ENCODE measurements at places on chromosomes 7 and 10.

DNA sequence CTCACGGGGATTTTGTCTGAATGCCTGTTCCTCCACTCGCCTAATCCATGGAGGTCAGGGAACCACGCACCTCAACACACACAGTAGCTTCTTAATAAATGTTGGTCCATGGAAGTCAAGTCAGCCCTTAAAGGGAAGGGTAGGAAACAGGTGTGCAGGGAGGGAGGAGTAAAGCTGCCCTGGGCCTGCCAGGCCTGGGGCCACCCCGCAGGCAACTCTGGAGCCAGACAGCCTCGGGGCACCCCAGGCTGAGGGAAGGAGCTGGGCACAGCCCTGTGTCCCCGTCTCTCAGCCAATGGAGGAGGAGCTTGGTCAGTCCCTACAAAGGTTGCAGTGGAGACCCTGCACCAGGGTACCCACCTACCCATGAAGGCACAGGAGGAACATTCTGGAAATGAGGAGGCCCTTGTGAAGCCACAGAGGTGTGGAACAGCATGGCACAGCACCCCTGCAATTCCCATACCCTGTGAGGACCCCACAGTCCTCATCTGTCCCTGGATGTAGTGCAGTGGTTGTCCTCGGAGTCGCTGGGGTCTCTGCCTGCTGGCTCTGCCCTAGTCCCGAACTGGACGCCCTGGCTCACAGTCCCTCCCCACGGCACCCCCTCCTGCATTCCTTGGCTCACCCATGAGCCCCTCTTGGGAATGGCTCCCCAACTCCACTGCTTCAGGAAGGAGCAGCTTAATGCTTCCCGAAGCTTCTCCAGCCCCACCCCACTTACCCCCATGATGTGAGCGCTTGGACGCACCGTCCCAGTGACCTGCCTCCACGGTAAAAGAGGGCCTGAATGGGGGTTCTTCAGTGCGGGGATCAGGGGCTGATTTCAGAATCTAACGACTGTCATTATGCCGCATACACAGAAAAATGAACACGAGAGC is 79.2 kb upstream of the INSIG1 start:
- DNase-seq, result no peak

DNA sequence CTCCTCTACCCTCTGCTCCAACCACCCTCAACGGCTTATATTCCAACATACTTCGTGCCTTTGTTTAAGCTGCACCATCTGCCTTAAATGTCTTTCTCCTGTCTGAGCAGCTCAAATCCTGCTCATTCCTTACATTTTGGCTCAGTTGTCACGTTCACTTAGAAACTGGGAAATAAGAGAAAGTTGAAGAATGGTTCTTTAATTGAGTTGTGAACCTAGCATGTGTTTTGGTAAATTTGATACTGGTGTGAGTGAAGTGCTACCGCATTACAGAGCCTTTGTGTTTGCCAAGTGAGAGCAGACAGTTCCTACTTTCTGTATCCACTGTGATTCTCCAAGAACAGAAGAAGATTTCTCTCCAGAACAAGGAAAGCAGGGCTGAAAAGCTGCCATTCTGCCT is 54.3 kb downstream of the EPDR1 start:
- no peak for DNase-seq

- DNase-seq, result no peak
These were observed 54.1 kb downstream of the PLPP4 start for GRCh38 chr10:120511165-120511564.

GRCh38 chr10:128018691-128019090 is 107.5 kb downstream of the MKI67 start:
- no peak for DNase-seq

DNA sequence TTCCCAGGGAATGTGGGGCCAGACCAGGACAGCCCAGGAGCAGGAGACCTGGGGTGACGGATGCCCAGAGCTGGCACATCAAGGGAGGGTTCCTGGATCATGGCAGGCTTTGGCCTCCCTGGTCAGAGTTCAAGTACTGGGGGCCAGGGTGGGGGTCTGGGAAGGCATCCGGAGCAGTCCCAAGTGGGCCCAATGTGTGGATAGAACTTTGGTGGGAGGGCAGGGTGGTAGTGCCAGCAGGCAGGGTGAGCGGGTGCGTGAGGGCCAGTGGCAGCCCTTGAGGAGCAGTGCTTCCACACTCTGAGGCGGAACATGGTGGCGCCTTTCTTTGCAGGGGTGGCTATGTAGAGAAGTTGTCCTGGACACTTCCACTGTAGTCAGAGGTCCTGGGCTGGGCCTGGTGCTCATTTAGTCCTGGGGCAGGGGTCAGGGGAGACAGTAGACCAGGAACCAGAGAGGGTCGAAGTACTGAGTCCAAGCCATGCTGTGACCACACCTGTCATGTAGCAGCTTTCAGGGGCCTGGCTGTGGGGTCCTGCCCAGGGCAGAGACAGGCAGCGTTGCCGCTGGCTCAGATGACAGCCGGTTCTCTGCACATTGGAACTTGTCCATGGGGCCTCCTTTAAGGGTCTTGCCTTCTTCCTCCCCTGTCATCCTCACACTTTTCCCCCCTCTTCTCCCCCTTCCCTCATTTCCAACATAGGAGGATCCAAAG is 22.2 kb upstream of the CSGALNACT2 start:
- no peak for DNase-seq

DNA sequence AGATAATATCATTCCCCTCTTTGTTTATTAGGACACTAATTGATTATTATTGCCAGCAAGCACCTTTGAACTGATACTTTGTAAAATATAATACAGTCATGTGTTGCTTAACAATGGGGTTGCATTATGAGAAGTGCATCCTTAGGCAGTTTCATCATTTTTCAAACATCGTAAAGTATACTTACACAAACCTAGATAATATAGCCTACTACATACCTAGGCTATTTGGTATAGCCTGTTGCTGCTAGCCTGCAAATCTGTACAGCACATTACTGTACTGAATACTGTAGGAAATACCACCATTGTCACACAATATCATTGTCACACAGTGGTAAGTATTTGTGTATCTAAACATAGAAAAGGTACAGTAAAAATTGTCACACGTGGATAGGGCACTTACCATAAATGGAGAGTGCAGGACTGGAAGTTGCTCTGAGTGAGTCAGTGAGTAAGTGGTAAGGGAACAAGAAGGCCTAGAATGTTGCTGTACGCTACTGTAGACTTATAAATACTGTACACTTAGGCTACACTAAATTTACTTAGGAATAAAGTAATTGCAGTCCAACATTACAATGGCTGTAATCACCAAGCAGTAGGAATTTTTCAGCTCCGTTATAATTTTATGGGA is 70.7 kb downstream of the LCOR start:
- no peak for DNase-seq

DNA sequence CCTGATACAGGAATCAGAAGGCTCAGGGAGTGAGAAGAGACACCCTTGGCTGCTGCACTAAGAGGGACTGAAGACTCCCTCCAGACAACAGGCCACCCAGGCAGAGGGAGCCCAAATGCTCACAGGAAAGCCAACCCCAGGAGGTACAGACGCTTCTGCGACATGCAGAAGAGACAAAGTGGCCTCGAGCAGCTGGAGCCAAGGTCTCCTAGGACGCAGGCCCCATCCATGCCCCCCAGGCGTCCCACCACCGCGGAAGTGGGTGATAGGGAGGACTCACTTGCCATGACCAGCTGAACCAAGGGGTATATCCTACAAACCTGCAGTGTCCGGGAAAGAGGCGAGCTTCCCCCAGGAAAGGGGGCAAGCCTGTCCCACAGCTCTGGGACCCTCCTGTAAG is 56.9 kb downstream of the CTBP2 start:
- DNase-seq, result no peak

- DNase-seq, result no peak
These were observed 60.1 kb upstream of the FHIP2A start for GRCh38 chr10:114761205-114762193.

- no peak for DNase-seq
These were observed 726 bp upstream of the HOXA9 start for GRCh38 chr7:27165996-27166530.

Data from activated effector memory CD4-positive, alpha-beta T cell treated with Interleukin-2 at 50 U/mL for 16 hours (primary cell).